ENCODE measurements at places on chromosomes 3 and 15.

DNA sequence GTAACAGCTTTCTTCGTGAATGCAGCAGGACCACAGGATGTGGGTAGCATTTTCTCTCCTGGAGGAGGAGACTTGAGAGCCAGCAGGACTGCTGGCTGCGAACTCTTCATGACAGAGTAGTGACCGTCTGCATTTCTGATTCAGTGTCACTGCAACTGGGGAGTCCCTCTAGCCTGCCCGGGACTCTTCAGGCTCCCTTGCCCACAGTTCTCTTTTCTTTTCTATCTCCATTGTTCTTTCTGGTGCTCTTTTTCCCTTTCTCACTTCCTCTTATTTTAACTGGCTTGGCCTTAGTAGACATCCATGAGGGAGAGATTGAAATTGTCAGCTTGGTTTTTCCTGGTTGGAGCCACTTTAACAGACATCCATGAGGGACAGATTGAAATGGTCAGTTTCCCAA lies 49.9 kb upstream of the P2RY1 start:
- no peak for DNase-seq

GRCh38 chr3:132661101-132661500 lies 972 bp downstream of the UBA5 start:
- DNase-seq: no peak

- DNase-seq: no peak
Observed at GRCh38 chr3:46924921-46925584, 47.5 kb downstream of the PTH1R start.

GRCh38 chr3:6860954-6861624 lies at the start of gene GRM7:
Gene GRM7, plus strand, starts transcription at chr3:6861115.
- DNase-seq: no peak

DNA sequence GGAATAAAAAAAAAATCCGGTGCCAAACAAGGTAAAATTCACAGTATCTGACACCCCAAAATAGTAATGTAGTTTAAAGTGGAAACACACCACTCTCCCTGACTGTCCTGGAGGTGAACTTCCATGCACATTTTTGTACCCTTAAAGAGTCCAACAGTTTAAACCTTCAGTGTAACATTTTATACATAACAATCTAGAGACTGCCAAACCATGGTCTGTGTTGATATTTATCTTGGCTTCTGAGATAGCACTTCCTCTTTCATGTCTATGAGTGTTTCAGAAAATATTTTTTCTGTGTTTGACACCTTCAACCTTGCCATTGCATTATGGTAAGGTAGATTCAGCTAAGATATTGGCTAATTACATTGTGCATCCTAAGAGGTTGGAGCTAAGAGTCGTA lies 13.9 kb downstream of the TMEM45A start:
- no peak for DNase-seq

- no peak for DNase-seq
Observed at GRCh38 chr3:157180262-157180661, 20.3 kb upstream of the CCNL1 start.
